ENCODE measurements at places on chromosomes 13 and 19.
A peak's percentile ranks its signal among the peaks of the same experiment; 100 is the strongest.

DNA sequence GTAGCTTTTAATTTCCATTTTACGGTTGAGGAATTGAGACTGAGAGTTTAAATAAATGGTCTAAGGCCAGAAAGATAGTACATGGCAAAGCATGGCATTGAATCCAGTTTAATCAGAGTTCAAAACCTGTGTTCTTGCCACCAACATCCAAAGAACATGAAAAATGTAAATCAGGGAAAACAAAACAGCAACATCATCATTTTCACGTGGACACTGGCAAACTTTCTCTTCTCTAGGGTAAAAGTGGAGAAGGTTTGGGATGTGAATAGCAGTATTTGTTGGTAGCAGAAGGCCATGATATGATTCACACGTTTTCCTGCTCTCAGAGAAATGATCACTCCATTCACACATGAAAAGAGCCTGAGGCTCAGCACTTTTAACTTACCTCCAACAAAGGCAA, 357.7 kb downstream of the UQCRFS1 start:
- no peak for DNase-seq

DNA sequence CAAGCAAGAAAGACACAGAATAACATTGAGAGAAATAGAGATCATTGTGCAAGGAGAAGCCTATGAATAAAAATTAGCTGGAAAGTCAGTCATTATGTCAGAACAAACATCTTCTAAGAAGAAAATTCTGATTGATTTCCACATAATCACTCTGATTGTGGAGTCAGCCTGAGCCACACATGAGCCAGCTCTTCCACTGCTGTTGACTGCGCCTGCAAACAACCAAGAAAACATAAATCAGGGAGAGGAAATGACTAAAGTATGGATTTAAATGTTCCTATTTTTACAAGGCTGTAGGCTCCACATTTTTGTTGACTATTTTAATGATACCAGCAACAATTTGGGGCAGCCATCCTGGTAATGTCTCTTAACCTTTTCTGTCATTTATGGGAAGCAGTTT, 962.3 kb downstream of the EFNB2 start:
- no peak for DNase-seq

DNA sequence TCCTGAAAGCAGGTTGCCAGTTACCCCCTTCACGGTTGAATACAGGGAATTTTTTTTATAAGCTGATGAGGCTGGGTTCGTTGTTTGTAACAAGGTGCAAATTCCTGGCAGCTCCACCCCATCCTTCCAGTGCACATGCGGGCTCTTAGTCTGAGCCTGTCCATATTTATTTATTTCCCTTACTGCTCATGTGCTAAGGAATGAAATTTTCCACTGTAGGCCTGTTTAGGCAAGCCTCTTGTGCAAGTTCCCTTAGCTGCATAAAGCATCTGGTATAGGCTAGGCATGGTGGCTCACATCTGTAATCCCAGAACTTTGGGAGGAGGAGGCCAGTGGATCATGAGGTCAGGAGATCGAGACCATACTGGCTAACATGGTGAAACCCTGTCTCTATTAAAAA, 560.9 kb upstream of the PCDH9 start:
- DNase-seq: no peak

DNA sequence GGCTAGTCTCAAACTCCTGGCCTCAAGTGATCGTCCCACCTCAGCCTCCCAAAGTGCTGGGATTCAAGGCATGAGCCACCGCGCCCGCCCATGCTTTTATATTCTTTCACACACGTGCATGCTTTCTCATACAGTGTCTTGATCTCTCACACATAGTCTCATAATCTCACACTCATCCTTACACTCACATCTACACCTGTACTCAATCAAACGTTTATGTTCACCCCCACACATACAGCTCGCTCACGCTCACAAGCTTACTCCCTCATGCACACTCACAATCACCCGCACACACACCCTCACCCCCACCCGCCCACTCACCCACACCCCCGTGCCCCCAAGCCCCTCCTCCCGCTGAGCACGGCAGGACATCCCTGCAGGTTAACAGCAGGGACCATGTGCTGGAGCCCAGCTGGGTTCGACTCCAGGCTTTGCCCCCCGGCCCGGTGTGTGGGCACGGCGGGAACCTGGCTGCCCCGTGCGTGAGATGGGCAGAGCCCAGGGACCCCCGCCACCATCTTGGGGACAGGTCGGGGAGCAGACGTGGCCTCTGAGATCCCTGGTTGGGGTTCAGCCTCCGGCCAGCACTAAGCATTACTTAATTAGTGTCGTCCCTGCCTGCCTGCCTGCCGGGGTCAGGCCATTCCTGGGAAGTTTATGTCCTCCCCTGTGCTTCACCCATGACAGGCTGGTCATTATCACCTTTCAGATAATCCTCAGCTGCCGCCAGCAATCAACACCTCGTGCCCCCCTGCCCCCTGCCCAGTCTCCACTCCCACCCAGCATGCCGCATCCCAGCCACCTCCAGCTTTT, 11.4 kb downstream of the SBK2 start:
- no peak for DNase-seq

- DNase-seq: no peak
Observed at GRCh38 chr19:13417054-13417453, 89.2 kb downstream of the CACNA1A start.

- no peak for DNase-seq
Observed at GRCh38 chr13:110984381-110984780, 69.5 kb upstream of the ANKRD10 start.

GRCh38 chr19:10760273-10760944, 42.5 kb downstream of the DNM2 start:
- DNase-seq: no peak

GRCh38 chr19:44618640-44619357, 5.4 kb downstream of the IGSF23 start:
- DNase-seq: no peak

DNA sequence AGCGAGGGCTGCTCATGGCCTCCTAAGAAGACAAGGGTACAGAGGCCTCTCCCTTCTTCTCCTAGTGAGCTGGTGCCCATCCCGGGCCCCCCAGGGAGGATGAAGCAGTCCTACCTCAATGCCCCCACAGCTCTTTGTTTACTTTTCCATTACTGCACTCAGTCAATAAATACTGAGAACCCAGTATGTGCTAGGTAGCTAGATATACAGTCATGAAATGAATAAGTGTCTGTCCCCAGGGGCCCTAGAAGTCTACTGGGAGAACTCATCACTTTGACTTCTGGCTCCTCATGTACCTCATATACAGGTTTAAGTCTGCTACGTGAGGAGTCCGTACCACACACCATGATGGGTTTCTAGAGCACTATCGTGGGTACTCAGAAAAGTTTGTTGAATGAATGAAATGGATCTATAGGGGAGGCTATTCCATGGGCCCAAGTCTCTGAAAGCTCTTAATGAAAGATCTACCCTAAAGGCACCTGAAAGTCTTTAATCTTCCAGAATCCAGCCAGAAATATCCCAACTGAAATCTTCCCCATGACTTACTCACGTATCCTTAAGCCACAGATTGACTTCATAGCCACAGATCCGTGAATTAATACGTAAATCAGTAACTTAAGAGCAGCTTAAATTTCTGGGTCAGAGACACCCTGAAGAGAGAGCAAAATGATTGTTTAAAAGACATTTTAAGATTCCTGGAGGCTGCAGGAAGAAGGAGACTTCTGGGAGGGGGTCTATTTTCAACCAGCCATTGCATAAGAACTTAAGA, 51.6 kb upstream of the POMP start:
- no peak for DNase-seq

- peak; percentile 56 for DNase-seq
Observed at GRCh38 chr13:47463726-47464125, 537.3 kb downstream of the SUCLA2 start.

DNA sequence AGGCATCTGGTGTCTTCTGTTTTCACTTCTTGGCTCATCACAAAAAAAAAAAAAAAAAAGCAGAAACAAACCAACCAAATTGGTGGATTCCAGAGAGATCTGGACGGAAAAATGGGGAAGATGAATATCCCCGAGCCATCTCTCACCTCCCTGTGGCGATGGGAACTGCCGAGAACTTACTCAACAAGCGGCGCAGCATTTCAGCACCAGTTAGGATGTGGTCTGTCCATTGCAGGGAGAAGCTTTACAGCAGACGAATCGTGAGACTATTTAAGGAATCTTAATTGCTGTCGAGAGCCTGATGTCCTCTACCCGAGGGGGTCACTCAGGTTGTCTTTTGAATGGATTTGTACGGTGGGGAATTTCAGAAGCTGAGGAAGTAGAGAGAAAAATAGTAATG, 17.3 kb upstream of the KDM4B start:
- no peak for DNase-seq

GRCh38 chr19:48190288-48190884, 19.9 kb downstream of the ZSWIM9 start:
- no peak for DNase-seq

DNA sequence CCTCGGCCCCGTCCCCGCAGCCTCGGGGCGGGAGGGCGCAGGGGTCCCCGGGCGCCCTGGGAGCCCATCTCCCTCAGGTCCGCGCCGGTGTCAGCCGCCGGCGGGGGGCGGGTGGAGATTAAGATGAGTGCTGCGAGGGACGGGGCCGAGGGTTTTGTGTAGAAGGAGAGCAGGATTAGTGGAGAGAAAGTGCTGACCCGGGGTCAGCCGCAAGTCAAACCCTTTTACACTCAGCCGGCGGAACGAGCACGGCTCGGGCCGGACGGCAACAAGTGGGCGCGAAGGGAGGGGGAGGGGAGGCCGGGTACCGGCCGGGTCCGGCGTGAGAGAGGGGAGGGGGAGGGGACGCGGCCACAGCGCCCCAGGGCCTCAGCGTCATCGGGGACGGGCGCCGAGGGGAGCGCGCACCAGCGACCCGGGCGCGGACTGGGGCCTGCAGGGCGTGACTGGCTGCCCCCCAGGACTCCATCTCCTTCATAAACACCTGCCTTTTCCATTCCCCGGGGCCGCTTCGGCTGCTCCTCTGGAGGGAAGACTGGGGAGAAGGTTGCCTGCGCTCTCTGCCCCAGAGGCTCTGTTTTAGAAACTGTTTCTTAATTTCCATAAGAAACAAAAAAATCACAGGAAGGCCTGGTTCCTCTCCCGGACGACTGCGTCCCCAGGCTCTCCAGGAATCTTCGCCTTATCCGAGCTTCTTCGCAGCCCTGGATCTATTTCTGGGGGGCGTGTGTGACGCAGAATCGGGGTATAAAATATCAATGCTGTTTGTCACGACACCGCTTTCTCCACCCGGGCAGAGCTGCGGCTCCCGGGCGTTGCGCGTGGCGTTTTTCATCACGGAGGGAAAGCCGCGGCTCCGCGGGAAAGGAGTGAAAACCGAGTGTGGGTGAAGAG, 6.5 kb downstream of the SOX1 start:
- no peak for DNase-seq

GRCh38 chr19:55368701-55369563, 1.3 kb downstream of the IL11 start:
- peak; percentile 71 for DNase-seq

DNA sequence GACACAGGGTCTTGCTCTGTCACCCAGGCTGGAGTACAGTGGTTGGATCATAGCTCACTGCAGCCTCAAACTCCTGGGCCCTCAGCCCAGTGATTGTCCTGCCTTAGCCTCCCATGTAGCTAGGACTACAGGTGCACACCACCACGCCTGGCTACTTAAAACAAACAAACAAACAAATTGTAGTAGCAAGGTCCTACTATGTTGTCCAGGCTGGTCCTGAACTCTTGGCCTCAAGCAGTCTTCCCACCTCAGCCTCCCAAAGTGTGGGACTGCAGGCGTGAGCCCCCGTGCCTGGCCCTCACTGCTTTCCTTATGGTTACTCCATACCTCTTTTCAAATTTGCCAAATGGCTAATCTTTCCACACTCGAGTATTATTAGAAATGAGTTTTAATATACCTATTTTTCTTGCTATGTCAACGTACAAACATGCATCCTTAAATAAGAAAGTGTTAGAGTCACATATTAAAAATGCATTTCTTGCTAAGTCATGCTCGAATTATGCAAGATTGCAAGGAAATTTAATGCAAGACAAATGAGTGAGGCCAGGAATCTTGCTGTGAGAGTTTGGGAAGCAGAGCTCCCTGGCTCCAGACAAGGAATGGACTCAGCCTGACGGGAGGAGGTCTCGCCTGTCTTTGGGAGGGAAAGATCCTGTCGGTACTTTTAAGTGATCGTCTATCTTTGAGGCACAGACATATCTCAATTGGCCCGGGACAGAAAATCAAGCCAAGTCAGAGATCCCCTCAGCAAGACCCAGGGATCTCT, 39.4 kb downstream of the RFX2 start:
- peak; percentile 97 for DNase-seq

DNA sequence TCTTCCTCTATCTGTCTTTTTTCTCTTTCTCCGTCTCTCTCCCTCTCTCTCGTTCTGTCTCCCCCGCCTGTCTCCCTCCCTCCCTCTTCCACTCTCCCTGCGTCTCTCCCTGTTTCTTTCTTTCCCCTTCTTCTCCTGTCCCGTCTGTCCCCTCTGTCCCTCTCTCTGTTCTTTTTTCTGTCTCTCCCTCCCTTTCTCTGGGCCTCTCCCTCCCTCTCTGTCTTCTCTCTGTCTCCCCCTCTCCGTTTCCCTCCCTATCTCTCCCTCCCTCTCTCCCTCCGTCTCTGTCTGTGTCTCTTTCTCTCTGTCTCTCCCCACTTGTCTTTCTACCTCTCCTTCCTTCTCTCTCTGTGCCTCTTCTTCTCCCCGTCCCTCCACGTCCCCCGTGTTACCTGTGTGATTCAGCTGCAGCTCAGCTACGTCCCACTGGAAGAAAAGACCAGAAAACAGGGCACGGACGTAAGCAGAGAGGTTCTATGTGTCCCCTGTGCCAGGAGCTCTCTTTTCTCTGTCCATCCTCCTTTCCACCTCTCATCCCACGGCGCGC, 1.2 kb downstream of the CD70 start:
- DNase-seq: no peak

GRCh38 chr13:58165617-58166016, 534.1 kb downstream of the PCDH17 start:
- no peak for DNase-seq

DNA sequence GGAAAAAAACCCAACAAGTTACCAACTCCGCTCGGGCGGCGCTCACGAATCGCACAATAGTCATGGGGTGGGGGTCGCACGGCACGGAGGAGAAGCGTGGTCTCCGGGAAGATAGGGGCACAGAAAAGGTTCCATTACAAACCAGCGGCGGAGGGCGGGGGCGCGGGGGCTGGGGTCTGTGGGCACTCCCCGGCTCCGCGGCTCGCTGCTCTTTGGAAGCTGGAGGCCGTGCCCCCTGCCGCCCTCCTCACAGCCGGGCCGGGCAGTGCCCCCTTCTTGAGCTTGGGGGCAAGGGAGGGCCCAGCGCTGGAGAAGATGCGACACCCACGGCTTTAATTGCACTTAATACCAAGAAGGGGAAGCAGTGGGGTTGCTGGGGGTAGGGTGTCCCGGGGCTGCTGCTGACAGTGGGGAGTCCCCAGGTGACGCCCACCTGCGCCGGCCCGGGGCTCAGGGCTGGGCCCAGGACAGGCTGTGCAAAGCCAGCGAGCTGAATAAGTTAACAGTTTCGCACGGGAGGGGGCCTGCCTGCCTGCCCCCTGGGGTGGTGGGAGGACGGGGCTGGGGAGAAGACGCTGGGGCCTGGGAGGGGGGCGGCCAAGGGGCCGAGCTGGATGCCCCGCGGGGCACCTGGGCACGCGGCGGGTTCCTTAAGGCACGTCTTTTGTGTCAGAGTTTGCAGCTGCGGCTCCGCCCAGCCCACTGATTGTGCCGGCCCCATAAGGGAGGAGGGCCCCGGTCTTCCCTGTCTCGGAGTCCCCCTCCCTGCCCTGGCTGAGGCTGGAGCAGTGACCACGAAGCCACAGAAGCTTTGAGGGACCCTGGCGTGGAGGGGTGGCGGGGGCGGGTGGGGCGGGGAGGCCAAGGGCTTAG, 9.8 kb downstream of the DCAF15 start:
- DNase-seq: no peak

Measured in AG10803 (cell line).